ENCODE measurements at places on chromosomes 7 and 10. TPM values are rescaled to one million over a fixed set of nuclear protein-coding genes. Genes with fewer than 3 reads are reported as not detected.

DNA sequence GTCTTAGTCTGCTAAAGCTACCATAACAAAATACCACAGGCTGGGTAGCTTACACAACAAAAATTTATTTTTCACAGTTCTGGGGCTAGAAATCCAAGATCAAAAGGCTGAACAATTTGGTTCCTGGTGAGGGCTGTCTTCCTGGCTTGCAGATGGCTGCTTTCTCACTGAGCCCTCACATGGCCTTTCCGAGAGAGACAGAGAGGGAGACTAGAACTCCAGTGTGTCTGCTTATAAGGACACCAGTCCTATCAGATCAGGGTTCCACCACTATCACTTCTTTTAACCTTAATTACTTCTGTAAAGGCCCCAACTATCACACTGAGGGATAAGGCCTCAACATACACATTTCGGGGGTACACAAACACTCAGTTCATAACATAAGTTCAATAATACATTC is 527.4 kb upstream of the VSTM2A start:
- no peak for DNase-seq

Gene GFRA1
- total RNA-seq = 16.4 TPM

Gene STAMBPL1
- total RNA-seq = 4.4 TPM

Gene LIPN
- not detected for total RNA-seq

Data from posterior vena cava (tissue), 2 donors.